ENCODE measurements at places on chromosomes 16 and 17.

- no peak for DNase-seq
These were observed 55.3 kb downstream of the IRX3 start for GRCh38 chr16:54231336-54231735.

DNA sequence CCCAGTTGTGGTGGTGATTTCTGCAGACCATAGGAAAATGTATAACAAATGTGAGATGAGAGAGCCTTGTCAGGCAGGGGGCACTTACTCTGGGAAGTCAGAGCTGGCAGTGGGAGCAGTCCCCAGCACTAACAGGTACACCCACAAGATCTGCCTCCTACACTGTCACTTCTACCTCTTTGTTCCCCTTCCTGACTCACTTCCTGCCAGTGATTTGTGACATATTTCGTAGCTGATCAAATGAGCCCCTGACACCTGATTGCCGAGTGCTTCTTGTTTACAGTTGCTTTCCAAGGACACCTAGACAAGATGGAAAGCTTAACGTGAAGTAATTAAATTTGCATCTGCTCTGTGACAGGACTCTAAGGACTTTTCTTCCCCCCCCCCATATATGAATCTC is 40.5 kb downstream of the FTO start:
- DNase-seq: no peak

- peak; percentile 14 for DNase-seq
These were observed 52.6 kb upstream of the CRISPLD2 start for GRCh38 chr16:84766978-84767773.

DNA sequence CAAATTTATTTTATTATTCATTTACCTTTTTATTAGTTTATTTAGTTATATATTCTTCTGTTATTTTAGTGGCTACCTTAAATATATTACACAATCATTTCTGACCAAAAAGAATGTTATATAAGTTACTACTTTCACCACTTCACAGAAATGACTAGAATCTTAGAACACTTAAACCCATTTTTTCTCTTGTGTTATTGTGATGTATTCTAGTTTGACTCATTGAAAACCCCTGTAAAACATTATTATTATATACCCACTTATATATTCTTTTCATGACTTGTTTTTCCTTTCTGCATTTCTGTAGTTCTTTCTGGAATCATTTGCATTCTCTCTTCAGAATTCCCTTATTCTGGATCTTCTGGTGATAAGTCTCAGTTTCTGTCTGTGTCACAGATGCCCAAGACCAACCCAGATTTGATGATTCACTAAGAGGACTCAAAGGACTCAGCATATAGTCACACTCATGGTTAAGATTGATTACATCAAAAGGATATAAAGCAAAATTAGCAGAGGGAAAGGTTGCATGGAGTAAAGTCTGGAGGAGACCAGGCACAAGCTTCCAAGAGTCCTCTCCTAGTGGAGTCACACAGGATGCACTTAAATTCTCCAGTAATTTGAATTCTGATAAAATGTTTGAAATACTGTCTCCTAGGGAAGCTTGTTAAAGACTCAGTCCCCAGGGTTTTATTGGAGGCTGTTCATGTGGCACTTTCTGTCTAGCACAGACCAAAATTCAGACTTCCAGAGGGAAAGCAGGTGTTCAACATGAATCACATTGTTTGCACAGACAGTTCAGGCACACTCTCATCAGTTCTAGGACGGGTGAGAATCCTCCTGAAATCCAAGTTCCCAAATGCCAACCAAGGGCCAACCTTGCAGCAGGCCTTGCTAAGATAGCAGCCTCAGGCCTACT is 7.7 kb downstream of the GINS3 start:
- DNase-seq: no peak

Measured in renal pelvis (tissue), 12 donors.